ENCODE measurements at places on chromosomes 4 and X. TPM values are rescaled to one million over a fixed set of nuclear protein-coding genes. Genes with fewer than 3 reads are reported as not detected.

GRCh38 chr4:116469582-116469981, 615.8 kb downstream of the TRAM1L1 start:
- no peak for DNase-seq

GRCh38 chrX:39487969-39488330, 609.8 kb downstream of the BCOR start:
- DNase-seq, result no peak

DNA sequence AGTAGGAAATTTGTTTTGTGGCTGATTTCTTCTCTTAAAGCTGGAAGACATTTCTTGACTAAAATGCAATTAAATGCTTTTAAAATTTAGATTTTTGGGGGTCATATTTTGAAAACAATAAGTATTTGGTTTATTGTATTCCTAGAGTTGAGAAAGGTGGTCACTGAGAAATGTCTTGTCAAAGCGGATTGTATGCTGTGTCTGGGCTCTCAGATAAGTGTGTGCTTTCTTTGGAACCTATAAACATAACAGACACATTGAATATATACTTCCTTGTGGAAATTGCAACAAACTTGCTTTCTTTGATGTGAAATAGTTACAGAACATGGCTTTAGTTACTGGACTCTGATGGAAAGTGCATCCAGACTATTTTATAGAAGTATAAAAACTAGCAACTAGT, 75.4 kb downstream of the AFF1 start:
- no peak for DNase-seq

DNA sequence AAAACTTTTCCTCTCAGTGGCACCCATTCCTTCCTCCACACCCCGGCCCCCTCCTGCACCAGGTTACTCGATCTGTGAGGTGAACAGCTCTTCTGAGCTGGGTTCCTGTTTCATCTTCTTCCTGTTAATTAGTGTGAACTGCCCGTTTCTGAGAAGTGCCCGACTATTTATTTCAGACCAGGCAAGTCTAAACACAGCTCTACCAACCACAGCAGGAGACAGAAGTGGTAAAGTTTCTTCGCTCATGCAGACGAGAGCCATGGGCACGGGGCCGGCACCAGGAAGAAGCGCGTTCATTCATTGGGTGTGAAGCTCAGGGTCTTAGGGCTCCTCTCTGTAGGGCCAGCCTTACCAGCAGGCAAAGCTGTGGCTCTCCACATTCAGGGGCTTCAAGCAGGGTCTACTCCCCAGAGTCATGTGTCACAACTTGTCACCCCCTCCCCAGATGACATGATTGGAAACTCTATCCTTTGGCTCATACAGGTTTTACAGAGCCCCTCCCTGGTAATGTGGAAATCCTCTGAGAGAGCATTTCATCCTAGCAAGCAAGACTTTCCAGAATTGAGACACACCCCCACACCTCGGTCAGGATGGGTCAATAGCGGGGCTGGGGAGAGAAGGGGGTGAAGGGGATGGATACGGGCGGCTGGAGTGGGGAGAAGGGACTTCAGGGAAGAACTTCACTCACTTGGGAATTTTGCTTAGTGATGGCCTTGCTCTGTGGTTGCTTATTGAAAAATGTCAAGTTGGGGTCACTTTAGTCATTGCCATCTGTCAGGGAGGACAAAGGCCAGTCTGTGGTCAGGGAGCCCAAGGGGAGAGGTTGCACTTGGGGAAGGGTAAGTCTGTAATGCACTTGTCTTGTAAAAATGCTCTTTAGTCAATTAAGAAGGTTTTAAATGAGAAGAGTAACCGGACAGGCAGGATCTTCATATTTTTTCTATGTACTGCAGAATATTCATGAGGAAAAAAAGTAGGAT, 121.6 kb upstream of the TRIM2 start:
- no peak for DNase-seq

The CT45A5 gene
- not detected for total RNA-seq

The DCAF12L1 gene
- 10.7 TPM for total RNA-seq

The CCDC158 gene
- 0.17 TPM for total RNA-seq

- no peak for DNase-seq
These were observed 222.6 kb upstream of the INTU start for GRCh38 chr4:127410201-127410600.

DNA sequence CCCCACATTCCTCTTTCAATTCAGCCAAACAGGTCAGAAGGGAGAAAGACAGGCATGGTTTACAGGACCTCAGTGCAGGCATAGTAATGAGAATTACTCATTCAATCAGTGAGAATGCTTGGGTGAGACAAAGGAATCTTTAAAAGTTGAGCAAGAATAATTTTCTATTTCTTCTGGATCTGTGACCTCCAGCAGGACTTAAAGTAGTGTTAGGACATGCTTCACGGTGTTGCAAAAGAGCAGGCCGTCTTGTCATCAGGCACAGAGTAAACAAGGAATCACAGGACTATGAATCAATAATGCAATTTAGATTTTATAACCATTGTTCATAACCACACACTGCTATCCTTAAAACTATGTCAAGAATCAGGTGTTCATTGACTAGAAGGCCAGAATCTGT, 130.6 kb upstream of the GLRA2 start:
- peak; percentile 68 for DNase-seq

GRCh38 chrX:85052636-85053343, 49.1 kb downstream of the APOOL start:
- DNase-seq, result peak; percentile 20

GRCh38 chr4:180827232-180828009, 1415.8 kb upstream of the TENM3 start:
- DNase-seq, result peak; percentile 7

GRCh38 chrX:69133921-69134542, 31.2 kb downstream of the PJA1 start:
- DNase-seq, result peak; percentile 25

The IL1RAPL1 gene
- total RNA-seq, result not detected

The IL21 gene
- total RNA-seq, result not detected

The PAGE2 gene
- not detected for total RNA-seq

DNA sequence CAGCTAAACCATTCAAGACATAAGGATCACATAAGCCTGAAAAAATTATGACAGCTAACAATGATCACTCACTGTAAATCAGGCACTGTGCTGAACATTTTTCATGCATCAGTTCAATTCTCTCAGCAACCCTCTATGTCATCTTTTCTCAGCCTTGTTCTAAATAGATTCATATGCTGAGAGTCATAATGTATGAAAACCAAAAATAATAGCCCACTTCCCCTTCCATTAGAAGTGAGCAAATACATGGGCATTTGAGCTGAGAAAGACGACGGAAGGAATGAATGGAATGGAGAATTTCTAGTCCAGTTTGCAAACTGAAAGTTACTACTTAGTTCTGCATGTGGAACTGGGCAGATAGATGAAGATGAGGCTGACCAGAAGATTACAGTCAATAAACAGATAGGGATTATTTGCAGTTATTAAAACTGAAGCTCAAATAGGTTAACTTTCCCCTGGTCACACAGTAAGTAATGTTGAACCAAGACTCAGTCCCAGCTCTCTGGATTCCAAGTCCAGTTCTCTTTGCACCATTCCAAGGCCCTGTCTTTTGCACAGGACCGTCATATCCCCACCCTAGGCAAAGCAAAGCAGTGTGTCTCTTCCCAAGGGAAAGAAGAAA, 1.6 kb upstream of the SH3RF1 start:
- DNase-seq, result no peak

GRCh38 chr4:140243278-140243753, 89.3 kb upstream of the MAML3 start:
- DNase-seq, result no peak

- DNase-seq, result no peak
These were observed 9.2 kb upstream of the AP1AR start for GRCh38 chr4:112222219-112222955.

GRCh38 chr4:133186210-133186609, 37.1 kb downstream of the PCDH10 start:
- DNase-seq, result no peak

The SUPT20HL1 gene
- total RNA-seq, result not detected

DNA sequence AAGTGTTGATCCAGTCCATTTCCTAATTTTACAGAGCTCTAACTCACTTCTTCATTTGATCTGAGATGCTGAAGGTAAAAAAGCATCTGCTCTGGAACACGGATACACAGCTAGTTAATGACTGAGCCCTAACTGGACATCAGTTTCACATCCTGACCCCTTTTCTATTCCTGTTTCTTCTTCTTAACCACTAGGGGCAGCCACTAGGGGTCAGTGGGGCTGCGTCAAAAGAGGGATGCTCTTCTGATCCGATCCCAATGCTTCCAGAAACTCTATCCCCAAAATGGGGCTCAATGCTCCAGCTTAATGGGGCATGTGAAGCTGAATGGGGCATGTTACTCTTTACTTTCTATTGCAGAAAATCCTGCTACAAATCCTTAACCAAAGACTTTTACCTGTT, 33.4 kb upstream of the PHKA2 start:
- DNase-seq, result no peak

DNA sequence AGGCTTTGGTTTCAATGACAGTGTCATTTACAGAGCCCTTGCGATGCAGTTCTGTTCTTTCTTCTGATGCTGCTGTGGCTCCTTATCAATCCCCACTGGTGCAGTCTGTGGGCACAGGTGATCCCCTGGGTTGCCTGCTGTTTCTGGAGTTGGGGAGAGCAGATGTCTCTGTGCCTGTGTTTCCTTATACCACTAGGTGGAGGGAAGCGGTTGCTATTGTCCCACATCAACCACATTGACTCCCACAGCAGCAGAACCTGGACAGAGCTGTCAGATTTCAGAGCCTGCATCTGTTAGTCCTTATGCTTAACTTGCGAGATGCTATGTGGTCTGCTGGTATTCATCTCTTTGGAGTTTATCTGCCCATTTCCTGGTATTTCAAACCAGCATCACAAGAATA, 57.7 kb downstream of the NEIL3 start:
- no peak for DNase-seq

- DNase-seq, result no peak
These were observed 126.9 kb upstream of the GPRIN3 start for GRCh38 chr4:89434364-89434988.

The MAGEA2 gene
- not detected for total RNA-seq

DNA sequence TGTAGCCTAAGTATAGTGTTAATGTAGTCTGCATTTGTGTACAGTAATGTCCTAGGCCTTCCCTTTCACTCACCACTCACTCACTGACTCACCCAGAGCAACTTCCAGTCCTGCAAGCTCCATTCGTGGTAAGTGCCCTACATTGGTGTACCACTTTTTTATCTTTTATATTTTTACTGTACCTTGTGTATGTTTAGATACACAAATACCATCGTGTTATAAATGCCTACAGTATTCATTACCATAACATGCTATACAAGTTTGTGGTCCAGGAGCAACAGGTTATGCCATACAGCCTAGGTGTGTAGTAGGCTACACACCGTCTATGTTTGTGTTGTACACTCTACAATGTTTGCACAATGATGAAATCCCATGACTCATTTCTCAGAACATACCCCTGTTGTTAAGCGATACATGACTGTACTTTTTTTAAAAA, 15.4 kb downstream of the TSPAN5 start:
- DNase-seq, result peak; percentile 48

DNA sequence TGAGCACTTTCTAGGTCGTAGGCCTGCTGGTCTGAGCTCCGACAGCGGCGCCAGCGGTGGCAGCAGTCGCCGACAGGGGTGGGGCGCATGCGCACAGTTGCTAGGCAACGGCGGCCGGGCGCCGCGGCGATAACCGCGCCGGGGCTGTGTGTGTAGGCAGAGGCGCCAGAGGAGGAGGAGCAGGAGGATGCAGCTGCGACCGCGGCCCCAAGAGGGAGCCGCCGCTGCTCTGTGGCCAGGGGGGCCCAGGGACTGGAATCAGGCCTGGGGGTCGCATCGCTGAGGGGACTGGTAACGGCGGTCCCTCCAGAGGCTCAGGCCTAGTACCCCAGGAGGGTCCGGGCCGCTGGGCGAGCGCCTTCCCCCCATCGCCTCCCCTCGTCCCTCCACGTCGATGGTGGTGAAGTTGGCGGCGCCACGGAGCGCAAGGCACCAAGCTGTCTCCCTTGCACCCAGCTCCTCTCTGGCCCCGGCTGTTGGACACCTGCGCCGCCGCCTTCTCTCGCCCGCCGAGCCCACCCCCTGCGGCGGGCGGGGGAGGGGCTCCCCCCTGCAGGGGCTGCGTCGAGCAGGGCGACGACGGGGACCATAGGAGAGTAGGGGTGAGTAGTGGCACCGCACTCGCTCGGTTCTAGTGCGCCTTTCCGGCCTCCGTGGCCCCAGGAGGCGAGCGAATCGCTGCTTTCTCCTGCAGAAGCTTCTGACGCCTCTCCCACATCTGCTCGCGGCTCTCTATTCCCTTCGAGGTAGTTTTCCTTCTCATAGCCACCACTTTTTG, 58.6 kb upstream of the ZC4H2 start:
- no peak for DNase-seq

The COX7B2 gene
- total RNA-seq, result not detected

DNA sequence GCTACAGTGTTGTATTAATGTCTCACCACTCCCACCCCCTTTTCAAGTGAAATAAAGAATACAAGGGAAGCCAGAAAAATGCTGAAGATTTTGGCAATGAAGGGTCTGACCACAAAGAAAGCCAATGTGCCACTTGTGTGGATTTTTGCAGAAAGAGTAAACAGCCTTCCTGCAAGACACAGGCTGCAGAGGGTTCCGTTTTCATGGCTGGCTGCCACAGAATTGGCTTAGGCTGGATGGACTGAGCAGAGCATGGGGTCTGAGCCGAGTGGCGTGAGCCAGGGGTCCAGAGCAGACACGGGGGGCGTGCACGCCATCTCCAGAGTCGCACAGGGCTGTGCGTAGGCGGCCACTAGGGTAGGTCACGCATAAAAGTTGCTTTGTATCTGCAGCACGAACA, 69.2 kb downstream of the MTNR1A start:
- no peak for DNase-seq

- no peak for DNase-seq
These were observed 32.1 kb downstream of the ZGRF1 start for GRCh38 chr4:112604589-112604988.

- DNase-seq, result no peak
These were observed 274.4 kb downstream of the BANK1 start for GRCh38 chr4:102064747-102065442.

The GYPA gene
- not detected for total RNA-seq

The GLRB gene
- total RNA-seq, result 6.6 TPM

DNA sequence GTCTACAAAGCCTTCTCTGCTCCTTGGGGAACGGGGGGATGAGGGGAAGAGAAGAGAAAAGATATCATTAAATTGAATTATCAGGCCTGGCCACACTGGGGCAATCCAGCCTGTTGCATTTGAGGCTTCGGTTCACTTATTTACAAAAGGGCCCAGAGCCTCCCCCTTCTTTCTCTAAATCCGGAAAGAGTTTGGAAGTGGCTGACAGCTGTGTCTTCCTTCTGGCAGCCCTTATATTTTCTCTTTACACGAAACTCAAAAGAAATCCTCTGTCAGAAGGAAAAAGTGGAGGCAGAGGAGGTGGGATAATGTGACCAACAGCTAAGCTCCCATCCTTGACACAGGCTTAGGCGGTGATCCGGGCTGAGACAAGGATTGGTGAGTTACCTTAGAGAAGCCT, 158.3 kb upstream of the TAPT1 start:
- DNase-seq, result no peak

DNA sequence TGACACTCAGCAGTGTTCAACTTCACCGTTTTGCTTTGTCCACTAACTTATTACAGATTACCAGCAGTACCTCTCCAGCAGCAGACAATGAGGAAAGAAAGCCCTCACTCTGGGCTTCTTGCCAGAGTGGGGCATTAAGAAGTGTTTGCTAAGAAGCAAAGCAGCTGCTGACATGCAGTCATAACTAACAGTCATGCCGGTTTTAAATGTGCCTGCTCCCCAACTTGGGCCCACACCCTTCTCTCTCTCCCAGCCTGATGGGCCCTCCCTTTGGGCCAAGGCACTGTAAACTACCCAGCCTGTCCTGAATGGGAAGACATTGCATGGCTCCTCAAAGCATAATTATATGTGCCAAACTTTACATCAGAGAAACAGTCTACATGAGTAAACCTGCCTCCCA, 54.6 kb upstream of the HHIP start:
- DNase-seq, result peak; percentile 60
